ENCODE measurements at places on chromosomes 3 and 15.

DNA sequence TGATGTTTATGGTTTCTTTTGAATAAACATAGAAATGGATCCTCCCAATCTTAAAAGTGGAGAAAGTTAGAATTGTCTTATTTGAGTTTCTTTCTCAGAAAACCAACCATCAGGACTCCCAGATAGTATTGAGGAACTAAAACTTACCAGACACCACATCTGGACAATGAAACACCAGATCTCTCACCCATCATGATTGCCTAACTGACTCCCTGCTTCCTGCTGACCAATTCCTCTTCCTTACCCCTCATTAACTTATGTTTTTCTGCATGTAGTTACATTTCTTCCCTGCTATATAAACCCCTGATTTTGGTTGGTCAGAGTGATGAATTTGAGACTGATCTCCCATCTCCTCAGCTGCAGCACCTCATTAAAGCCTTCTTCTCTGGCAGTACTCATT, 242.0 kb upstream of the SETMAR start:
- DNase-seq, result no peak

DNA sequence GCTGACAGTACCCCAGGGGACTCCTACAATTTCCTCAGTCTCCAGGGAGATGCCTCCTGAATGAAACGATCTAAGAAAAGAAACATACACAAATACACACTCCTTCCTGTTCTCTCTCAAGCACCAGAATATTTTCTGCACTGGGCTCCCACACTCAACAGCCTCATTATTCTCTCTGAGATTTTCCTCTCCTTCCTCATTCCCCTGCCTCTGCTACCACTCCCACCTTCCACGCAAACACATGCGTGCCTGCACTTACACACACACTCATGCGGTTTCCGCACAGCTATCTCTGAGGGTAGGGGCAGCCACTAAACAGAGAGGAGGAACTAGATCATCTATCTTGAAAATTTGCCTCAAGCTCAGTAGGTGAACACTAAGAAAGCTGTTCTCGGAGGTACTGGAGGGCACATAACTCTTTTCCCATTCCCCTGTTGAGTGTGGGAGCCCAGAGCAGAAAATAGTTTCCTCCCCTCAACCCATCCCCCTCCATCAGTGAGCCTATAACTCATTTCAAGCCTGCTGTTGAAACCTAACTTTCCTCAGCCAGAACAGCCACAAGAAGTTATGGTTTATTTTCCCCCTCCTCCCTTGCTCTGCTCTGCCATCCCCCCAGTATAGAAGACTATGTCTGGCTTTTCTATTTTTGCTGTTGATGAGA, 30.5 kb upstream of the TIPARP start:
- DNase-seq, result no peak

DNA sequence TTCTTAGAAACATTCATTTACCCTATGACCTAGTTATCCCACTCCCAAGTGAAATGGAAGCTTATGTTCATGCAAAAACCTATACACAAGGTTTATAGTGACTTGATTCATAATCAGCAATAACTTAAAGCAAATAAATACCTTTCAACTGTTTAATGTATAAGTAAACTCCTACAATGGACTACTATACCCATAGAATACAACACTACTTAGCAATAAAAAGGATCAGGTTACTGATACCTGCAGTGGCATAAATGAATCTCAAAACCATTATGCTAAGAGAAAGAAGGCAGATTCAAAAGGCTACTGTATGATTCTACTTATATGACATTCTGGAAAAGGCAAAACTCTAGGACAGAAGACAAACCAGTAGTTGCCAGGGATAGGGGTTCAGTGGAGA, 8.3 kb upstream of the POLR2M start:
- DNase-seq, result no peak

DNA sequence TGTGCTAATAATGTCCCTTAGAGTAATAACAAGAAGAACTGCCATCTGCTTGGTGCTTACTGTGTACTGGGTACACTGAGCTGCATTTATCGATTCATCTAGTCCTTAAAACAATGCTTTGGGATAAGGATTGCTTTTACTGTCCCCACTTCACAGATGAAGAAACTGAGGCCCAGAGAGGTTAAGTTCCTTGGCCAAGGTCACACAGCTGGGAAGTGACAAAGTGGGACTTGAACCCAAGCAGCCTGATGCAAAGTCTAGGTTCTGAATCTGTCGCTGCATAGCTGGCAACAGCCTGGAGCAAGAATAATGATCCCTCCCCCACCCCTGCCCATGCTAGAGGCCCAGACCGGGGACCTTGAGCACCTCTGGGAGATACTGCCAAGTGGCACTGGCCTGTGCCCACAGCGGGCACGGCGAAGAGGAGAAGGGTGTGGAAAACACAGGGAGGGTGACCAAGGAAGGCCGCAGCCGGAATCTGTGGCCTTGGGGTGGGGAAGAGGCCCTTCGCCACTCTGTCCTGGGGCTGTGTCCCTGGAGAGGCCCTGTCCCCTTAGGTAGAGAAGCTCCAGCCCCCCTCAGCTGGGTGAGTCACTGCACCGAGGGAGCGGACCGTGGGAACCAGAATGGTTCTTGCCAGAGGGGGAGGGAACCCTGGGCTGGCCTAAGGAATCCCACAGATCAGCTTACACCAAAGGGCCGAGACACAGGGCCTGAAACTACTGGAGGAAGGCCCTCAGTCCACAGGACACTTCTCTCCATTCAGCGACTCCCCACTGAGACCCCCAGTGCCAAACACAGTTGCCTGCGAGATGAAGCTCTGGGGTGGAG, 3.5 kb downstream of the PLXND1 start:
- DNase-seq, result no peak

- peak; percentile 53 for DNase-seq
Measured at GRCh38 chr15:60326824-60327654, 70.7 kb downstream of the ANXA2 start.

DNA sequence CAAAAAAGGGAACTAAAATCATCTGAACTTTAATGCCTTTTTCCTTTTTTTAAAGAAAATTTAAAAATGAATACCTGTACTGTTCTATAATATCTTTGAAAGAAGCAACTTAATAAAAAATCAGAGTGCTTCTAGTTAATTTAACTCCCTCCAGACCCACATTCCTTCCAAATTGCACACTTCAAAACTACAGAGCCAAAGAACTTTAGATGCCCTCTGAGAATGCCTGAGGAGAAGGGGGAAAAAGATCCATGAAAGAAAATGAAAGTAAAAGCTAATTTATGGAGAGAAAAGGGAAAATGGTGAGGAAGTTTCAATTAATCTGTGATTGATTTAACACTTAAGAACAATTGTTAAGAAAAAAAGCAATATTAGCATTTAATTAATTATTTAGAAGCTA, 1141.6 kb downstream of the IGSF11 start:
- DNase-seq, result no peak

DNA sequence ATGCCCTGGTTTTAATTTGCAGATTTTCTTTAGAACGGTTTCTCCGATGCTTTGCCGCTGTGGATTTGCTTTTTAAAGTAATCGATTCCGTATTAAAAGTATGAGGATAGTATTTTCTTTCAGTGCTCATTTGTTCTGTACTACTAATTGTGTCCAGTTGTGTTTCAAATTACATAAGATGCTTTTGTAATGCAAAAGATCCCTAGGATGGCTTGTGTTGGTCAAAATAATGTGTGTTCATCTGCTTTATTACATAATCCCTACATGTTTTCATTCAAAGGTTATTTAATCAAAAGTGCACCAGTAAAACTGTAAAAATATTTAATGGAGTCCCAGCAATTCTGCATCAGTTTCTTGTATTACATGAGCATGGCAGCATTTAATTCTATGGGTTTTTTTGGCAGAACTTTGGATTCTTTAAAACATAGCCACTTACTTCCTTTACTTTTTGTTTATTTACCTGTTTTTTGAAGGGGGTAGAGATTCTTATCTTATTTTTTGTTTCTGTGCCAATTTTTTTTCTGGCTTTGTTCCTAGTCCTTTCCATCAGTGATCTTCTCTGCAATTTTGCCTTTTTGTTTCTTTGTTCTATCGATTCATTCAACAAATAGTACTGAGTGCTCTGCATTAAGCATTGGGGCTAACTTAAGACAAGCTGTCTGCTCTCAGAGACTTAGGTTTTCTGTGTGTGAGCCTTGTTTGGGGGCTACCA, 352.8 kb downstream of the LRTM1 start:
- no peak for DNase-seq

DNA sequence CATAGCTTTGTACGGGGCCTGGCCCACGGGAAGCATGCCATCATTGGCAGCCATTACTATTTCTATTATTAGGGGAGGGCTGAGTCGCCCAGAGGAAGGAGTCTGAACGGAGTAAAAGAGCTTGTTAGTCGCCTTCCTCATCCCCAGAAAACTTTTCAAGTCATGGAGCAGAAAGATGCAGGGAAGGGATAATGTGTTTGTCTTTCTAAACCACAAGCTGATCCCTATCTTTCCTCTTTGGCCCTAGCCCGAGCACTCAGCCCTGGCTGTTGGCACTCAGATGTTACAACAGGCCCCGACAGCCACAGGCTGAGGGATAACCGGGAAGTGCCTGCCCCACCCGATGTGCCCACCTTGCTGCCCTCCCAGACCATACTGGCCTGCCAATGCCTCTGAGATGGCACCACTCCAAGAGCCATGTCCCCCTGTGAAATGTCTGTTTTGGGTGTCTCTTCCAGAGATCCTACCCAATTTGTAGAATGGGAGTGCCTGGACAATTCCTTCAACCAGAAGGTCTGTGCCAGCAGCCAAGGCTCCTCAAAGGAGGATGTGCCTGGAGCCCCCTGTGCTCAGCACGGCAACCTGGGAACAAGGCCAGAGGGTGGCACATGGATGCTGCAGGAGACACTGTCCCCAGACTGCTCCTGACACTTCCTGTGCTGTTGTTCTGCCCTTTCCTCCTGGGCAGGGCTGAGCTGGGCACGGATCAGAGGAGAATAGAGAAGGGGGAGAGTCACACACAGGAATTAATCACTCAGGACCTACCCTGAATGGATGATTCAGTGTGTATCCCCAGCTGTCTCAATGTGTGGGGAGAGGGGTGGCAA, 10.8 kb downstream of the PAK6 start:
- no peak for DNase-seq

DNA sequence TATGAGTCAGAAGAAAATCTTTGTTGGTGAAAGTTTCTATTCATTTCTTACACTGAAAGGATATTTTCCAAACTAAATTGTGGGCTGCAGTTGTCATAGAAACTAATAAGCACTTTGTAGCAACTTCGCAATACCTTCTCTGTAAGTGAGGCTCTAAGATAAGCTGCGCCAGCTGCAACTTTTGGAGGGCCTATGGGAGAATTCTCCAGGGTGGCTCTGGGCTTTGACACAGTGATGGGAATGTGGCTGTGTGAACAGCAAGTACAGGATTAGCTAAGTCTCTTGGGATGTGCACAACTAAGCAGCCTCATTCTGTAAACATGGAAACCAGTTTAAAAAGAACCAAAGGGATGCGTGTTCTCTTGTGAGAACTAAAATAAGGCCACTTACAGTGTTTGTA, 124.6 kb upstream of the SGO1 start:
- no peak for DNase-seq

- no peak for DNase-seq
Measured at GRCh38 chr3:51243924-51244323, 141.2 kb upstream of the MANF start.

GRCh38 chr15:68682330-68682729, 103.5 kb downstream of the CORO2B start:
- no peak for DNase-seq

Data from neural crest cell (in vitro differentiated cells).